ENCODE measurements at places on chromosomes 12 and 14.
A peak's percentile ranks its signal among the peaks of the same experiment; 100 is the strongest.

GRCh38 chr14:104344818-104345620 lies 206.6 kb downstream of the KIF26A start:
- H3K27me3 ChIP-seq: no peaks in the 10 kb centered on the region
- H3K36me3 ChIP-seq: no peaks in the 10 kb centered on the region
- H3K4me3 ChIP-seq: no peak overlapping the region
- DNase-seq: no peak
- no peak overlapping the region for H3K27ac ChIP-seq

GRCh38 chr14:50714450-50715073 lies 46.5 kb upstream of the SAV1 start:
- DNase-seq: peak; percentile 39
- no peaks in the 10 kb centered on the region for H3K36me3 ChIP-seq
- no peak overlapping the region for H3K27ac ChIP-seq
- H3K4me1 ChIP-seq: no peaks in the 10 kb centered on the region

GRCh38 chr12:63420206-63420644 lies 248.1 kb downstream of the DPY19L2 start:
- H3K27me3 ChIP-seq: no peaks in the 10 kb centered on the region
- H3K36me3 ChIP-seq: no peaks in the 10 kb centered on the region
- no peak overlapping the region for H3K4me3 ChIP-seq

- no peak overlapping the region for H3K4me3 ChIP-seq
- H3K27me3 ChIP-seq: no peaks in the 10 kb centered on the region
- DNase-seq: no peak
Measured at GRCh38 chr14:89036371-89036770, 211.9 kb downstream of the TTC8 start.

- H3K27ac ChIP-seq: no peak overlapping the region
- DNase-seq: no peak
- peaks cover 5% of the 10 kb centered on the region for H3K27me3 ChIP-seq
- no peak overlapping the region for H3K4me3 ChIP-seq
- peaks cover 2% of the 10 kb centered on the region for H3K4me1 ChIP-seq
Measured at GRCh38 chr12:108441549-108441948, 73.5 kb upstream of the FICD start.

- no peak for DNase-seq
- H3K27ac ChIP-seq: no peak overlapping the region
- H3K4me3 ChIP-seq: no peak overlapping the region
Measured at GRCh38 chr12:88782351-88782750, 202.1 kb upstream of the KITLG start.

DNA sequence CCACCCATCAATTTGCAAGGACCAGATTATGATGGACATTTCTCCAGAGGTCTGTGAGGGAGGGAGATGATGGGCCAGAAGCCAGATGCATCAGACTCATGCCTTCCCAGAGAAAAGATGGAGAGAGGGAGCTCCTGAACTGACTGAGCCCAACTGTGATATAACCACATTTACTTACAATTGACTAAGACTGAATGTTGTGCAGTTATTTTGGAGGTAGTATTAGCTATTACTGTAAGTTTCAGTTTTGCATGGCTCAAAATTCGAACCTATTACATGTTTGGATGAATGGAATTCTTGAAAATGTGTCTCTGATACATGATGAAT lies 211.1 kb upstream of the SFSWAP start:
- H3K27ac ChIP-seq: no peak overlapping the region
- no peaks in the 10 kb centered on the region for H3K36me3 ChIP-seq
- peaks cover 9% of the 10 kb centered on the region for H3K27me3 ChIP-seq
- H3K4me1 ChIP-seq: no peaks in the 10 kb centered on the region

DNA sequence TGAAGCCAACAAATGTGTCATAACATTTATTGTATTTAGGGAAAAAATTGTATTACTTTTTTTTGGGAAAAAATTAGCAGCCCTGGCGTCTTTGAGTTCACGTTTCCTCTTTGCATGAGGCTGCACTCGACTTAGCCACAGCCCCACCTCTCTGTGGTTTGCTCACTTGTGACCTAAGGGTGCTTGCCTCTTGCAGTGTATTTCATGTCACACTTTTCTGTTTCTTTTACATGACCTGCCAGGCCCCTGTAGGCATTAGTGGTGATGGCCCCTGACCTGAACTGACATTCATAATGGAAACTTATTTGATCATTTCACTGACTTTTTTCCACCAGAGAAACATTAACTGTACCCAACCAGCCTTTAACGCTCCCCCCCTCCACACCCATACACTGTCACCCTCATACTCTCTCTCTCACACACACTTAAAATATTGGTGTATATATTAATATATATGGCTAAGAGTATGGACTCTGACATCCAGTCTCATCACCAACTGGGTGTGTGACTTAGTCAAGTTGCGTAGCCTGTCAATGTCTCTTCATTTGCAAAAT lies 122.9 kb downstream of the PRKCH start:
- H3K4me3 ChIP-seq: no peak overlapping the region
- no peaks in the 10 kb centered on the region for H3K27me3 ChIP-seq
- H3K36me3 ChIP-seq: no peaks in the 10 kb centered on the region
- H3K4me1 ChIP-seq: peaks cover 4% of the 10 kb centered on the region

DNA sequence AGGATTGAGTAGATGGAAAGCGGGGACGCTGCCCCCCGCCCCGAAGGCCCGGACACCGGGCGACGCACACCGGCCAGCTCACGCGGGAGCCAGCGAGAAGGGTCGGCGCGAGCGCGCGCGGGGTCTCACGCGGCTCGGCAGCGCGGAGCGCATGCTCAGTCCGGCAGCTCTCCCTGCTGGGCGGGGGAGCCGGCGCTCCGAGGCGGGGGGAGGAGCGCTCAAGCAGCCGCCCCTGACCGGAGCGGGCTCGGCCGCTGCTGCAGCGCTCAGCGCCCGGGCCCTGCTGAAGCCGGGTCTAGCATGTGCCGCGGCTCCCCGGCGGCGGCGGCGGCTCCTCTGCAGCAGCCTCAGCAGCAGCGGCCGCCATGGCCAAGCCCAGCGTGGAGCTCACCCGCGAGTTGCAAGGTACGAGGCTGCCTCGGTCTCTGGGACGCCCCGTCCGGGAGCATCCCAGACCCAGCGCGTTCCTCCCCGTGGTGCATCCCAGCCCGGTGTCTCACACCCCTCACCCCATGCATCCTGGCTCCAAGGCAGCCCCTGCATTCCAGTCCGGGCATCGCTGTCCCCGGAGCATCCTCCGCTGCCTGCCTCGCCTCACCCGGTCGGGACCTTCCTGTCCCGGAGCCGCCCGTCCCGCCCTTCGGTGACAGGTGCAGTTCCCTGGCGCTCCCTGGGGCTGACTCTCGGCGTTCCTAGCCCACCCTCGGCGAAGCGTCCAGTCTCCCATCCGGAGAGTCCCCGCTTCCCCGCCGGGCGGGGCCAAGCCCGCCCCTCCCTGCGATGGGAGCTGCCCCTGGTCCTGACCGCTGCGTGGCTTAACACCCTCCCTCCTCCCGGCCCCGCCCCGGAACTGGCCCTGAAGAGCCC lies at the start of gene CARMIL3:
Gene CARMIL3, plus strand, starts transcription at position 221 of the 867 bp plus-strand sequence. Its CDS starts 145 bp downstream, at position 366.
- H3K4me3 ChIP-seq: peak within 1 kb of the TSS; percentile 65
- peaks cover 7% of the 10 kb centered on the region for H3K27me3 ChIP-seq
- H3K4me1 ChIP-seq: peaks cover 11% of the 10 kb centered on the region
- DNase-seq: peak; percentile 90

GRCh38 chr12:121943926-121944325 lies 25.5 kb downstream of the CFAP251 start:
- H3K4me3 ChIP-seq: no peak overlapping the region
- no peak for DNase-seq
- H3K27ac ChIP-seq: no peak overlapping the region
- H3K27me3 ChIP-seq: no peaks in the 10 kb centered on the region
- H3K4me1 ChIP-seq: no peaks in the 10 kb centered on the region

- no peaks in the 10 kb centered on the region for H3K27me3 ChIP-seq
- H3K36me3 ChIP-seq: no peaks in the 10 kb centered on the region
- H3K27ac ChIP-seq: no peak overlapping the region
- no peak for DNase-seq
Measured at GRCh38 chr12:92338671-92339070, 193.0 kb upstream of the BTG1 start.

DNA sequence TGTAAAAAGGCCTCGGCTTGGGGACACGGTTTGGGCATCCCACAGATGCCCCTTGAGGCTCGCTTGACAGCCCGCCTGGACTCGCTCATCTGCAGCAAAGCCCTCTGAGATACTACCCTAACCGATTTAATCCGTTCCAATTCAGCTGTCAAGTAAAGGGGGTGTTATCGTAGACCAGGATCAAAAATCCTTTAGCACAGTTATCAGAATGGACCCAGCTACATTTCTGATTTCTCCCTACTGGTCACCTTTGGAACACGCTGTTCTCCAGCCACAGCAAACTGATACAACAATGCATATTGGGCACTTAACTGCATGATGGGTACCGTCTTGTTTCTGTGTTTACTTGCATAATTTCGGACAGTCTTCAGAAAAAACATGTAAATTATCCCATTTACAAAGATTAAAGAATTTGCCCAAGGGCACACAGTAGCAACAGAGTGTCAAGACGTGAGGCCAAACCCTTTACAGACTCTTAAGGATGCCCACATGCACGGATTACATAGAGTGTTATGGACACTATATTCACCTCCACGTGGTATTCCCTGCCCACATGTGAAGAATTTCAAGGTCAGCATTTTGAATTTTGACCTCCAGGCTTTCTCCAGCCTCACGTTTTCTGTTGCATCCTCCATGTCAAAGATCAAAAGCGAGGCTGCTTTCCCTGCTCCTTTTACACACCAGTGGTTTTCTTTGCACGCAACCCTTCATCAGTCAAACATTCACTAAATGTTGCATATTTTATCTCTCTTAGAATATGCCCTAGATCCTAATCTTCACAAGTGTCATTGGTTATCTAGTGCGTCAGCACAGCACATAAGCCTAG lies 3.2 kb upstream of the DUSP6 start:
- peak overlapping the region; percentile 72 for H3K4me3 ChIP-seq
- peaks cover 19% of the 10 kb centered on the region for H3K4me1 ChIP-seq
- H3K27ac ChIP-seq: peak overlapping the region; percentile 99
- no peaks in the 10 kb centered on the region for H3K27me3 ChIP-seq

DNA sequence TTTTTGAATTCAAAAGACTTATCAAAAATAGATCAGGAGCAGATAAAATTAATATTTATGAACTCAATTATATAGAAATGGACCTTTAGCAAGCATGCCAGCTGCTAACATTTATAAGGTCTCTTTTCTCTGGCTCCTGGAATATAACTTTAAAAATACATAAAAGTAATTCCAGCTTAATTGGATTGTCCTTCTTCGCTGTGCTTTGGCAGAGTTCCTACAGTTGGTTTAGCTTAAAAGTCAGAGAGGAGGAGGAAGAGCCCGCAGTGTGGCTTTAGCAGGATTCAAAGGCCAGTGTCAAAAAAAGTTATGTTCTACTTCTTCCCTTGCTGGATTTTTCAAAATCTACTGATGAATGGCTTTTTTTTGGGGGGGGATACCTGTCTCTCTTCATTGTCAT lies 1484.9 kb upstream of the TMEM132C start:
- no peaks in the 10 kb centered on the region for H3K36me3 ChIP-seq
- no peak for DNase-seq
- no peaks in the 10 kb centered on the region for H3K4me1 ChIP-seq

- no peak overlapping the region for H3K4me3 ChIP-seq
- H3K4me1 ChIP-seq: no peaks in the 10 kb centered on the region
- no peak for DNase-seq
- H3K36me3 ChIP-seq: no peaks in the 10 kb centered on the region
- H3K27me3 ChIP-seq: no peaks in the 10 kb centered on the region
Measured at GRCh38 chr12:60977966-60978365, 1282.2 kb upstream of the USP15 start.

GRCh38 chr12:90111791-90112580 lies 403.3 kb upstream of the ATP2B1 start:
- no peak for DNase-seq
- H3K27me3 ChIP-seq: no peaks in the 10 kb centered on the region
- no peaks in the 10 kb centered on the region for H3K36me3 ChIP-seq
- no peak overlapping the region for H3K4me3 ChIP-seq
- H3K4me1 ChIP-seq: no peaks in the 10 kb centered on the region

DNA sequence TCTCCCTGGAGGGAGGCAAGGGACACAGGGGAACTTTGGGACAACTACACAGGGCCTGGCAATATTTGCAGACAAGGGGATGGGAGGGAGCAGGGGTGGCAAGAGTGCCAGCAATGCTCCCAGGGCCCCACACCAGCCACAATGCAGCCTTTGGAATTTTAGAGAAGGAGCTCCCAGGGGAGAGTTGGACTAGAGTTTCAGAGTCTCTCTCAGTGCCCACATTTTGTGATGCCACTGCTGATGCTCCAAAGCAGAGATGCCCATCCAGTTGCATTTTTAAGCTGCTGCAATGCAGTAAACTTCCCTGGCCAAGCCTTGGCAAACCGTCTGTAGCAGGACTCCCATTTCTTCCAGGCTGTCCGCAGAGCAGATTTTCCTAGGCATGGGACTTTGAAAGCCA lies 98.9 kb downstream of the ZFP36L1 start:
- DNase-seq: no peak

DNA sequence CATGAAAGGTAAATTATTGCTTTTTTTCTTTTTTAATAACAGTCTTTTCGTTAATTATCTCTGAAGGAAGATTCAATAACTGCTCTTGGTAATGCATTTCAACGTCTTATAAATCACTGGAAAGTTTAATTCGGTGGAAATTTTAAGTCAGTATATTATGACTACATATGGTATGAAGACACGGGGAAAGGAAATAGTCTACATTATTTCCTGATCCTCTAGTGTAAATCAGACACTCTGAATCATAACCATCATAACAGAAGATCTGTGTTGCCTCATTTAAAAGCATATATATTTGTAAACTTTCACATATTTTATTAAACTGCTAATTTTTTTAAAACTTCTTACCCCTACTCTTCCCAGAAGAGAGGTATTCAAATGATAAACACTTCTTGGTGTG lies 53.7 kb downstream of the EFCAB11 start:
- H3K27ac ChIP-seq: no peak overlapping the region
- no peaks in the 10 kb centered on the region for H3K36me3 ChIP-seq
- no peak overlapping the region for H3K4me3 ChIP-seq
- DNase-seq: no peak
- no peaks in the 10 kb centered on the region for H3K27me3 ChIP-seq
- H3K4me1 ChIP-seq: no peaks in the 10 kb centered on the region

- no peaks in the 10 kb centered on the region for H3K4me1 ChIP-seq
- peak within 1 kb of the TSS; percentile 84 for H3K4me3 ChIP-seq
- peak within 1 kb of the TSS; percentile 86 for H3K27ac ChIP-seq
- peak; percentile 95 for DNase-seq
- no peaks in the 10 kb centered on the region for H3K27me3 ChIP-seq
Measured at GRCh38 chr14:92748259-92749016, at the start of gene LGMN. TSS of gene LGMN (minus strand) at chr14:92748627. CDS start at chr14:92732786, 15,841 bp downstream.

Measured in hepatocyte (in vitro differentiated cells).